NCI-H1694 treated with DMSO at 0.1 percent for 48 hours (cell line): ENCODE measurements at places on chromosomes 2 and 18.

GRCh38 chr2:119734047-119734446, 25.7 kb upstream of the PTPN4 start:
- no peak for DNase-seq

DNA sequence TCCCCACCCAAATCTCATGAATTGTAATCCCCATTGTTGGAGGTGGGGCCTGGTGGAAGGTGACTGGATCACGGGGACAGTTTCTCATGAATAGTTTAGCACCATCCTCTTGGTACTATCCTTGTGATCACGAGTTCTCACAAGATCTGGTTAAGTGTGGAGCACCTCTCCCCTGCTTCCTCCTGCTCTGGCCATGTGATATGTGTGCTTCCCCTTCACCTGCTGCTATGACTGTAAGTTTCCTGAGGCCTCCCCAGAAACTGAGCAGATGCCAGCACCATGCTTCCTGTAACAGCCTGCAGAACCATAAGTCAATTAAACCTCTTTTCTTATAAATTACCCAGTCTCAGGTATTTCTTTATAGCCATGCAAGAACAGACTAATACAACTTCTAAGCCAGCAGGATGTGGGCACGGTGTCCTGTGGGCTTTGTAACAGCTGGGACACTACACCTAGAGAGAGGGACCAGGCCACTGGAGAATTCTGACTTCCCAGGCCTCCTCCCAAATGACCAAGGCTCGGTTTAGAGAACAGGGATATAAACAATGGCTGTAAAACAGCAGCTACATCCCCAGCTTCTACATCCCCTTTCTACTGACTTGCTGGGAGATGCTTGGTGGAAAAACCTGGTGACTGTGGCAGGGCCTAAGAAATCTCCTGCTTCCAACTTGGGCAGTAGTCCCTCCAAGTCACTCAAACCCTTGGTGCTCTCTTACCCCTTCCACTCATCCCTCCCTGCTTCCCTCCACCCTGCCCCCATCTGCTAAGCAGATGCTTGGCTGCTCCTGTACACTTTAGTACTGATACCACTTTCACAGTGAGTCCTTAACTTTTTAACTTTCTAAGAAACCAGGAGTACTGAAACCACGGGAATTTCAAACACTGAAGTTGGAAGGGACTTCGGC, 10.3 kb downstream of the STAT1 start:
- no peak for DNase-seq

GRCh38 chr18:32381761-32382160, 88.9 kb downstream of the GAREM1 start:
- DNase-seq: no peak

DNA sequence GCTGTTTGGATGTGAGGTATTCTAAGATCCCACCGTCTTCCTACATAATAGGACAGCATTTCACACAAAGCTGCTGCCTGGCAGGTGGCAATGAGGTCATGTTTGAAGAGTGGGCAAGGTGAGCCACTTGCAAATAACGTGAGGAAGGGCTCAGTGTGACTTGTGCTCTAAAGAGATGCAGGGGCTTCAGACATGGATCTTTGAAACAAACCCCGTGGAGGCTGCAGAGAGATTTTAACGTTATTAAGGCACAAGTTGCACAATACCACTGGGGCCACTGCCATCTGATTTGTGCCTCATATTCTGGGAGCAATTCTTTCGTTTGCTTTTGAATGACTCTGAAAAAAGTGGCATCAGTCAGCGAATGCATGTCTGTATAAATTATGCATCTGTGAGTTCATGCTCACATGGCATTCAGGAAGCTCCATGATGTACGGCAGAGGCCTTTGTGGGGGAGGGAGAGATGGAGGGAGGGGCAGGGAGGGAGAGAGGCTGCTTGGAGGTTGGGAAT, 362.0 kb downstream of the SOX11 start:
- no peak for DNase-seq

DNA sequence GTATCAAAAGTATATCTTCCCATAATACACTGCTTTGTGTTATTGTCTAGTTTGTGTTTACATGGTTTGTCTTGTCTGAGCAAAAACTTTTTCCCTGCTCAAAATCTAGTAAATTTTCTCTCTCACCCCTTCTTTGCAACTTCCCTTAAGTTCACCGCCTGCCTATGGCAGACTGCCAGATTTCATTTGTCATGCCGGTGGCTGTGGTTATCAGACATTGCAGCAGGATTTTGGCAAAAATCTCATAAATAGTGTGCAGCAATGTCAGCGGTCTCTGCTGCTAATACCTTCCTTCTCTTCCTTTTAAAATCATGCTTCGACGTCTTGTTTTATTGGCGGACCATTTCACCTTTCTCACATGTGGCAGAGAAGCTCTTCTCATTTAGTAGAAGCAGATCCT, 45.6 kb upstream of the TMEM178A start:
- no peak for DNase-seq

DNA sequence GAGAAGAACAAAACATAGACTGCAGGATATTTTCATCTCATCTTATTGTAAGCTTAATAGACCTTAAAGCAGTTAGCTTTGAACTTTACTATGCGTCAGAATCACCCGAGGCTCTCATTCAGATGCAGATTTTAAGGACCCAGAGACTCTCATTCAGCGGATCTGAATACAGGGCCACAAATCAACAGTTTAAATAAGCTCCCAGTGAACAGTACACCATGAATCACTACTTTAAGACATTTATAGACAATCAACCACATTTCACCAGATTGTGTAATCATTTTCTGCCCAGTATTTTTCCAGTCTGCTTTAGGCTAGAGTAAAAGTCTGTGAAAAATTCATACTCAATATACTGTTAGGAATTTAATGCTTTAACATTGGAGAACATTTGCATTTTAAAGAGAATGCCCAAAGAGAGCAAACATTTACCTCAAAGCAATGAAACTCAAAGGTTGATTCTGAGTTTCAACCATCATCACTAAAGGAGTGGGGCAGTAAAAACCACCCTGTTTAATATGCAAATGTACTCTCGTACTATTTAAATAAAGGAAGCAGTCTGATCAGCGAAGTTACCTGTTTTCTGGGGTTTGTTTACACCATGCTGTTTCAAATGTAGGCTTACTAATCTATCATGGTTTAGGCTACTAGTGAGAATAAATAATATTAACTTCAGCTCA, 11.0 kb upstream of the ALPK2 start:
- DNase-seq: no peak

DNA sequence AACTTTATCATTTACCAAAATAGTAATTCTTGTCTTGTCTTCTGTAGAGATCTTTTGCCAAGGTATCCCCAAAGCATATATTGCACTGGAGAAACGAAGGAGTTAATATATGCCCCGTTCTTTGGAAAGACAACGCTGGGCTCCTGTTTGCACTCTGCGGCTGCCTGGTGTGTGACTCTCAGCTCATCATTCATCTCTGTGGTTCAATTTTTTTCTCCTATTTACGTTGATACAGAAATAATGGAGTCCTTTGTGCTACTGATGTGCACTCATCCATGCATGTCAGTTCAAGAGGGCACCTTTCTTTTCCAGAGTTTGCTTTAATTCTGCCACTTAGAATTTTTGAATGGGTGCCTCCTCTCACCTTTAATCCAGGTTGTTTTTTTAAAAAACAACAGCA, 655.5 kb downstream of the DCDC2C start:
- DNase-seq: no peak

- no peak for DNase-seq
Observed at GRCh38 chr18:68713796-68714195, 1.1 kb downstream of the TMX3 start.
